ENCODE measurements at places on chromosomes 3 and 15.

GRCh38 chr3:87694678-87695077 is 364.1 kb downstream of the CGGBP1 start:
- H3K27me3 ChIP-seq = no peaks in the 10 kb centered on the region
- no peaks in the 10 kb centered on the region for H3K4me1 ChIP-seq
- H3K27ac ChIP-seq = no peak overlapping the region
- DNase-seq = no peak
- no peaks in the 10 kb centered on the region for H3K36me3 ChIP-seq

- no peaks in the 10 kb centered on the region for H3K27me3 ChIP-seq
- no peak for DNase-seq
- no peak overlapping the region for H3K4me3 ChIP-seq
- H3K4me1 ChIP-seq = no peaks in the 10 kb centered on the region
- no peaks in the 10 kb centered on the region for H3K36me3 ChIP-seq
Observed at GRCh38 chr3:43366481-43366880, 80.1 kb downstream of the SNRK start.

- no peaks in the 10 kb centered on the region for H3K27me3 ChIP-seq
- H3K27ac ChIP-seq = no peak overlapping the region
- no peaks in the 10 kb centered on the region for H3K36me3 ChIP-seq
- DNase-seq = no peak
- peaks cover 2% of the 10 kb centered on the region for H3K4me1 ChIP-seq
Observed at GRCh38 chr3:13539292-13539638, 9.7 kb upstream of the FBLN2 start.

DNA sequence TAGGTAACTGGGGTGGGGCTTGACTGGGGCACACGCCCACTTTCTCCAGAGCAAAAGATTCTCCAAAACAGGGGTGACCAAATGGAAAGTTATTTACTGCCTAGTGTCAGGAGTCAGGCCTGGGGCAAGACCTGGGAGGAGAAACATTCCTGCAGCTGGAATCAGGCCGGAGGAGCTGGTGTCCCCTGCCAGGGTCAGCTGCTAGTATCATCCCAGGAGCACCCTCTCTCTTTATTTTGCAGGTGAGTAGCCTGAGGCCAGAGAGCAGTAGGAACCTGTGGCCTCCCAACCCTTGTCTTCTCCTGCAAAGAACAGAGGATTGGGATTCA is 32.9 kb downstream of the DNAJB8 start:
- H3K4me3 ChIP-seq = no peak overlapping the region
- no peaks in the 10 kb centered on the region for H3K36me3 ChIP-seq
- DNase-seq = no peak
- no peaks in the 10 kb centered on the region for H3K4me1 ChIP-seq
- peaks cover 4% of the 10 kb centered on the region for H3K27me3 ChIP-seq

GRCh38 chr3:189103208-189103607 is 68.6 kb upstream of the TPRG1 start:
- no peaks in the 10 kb centered on the region for H3K36me3 ChIP-seq
- H3K4me3 ChIP-seq = no peak overlapping the region
- no peaks in the 10 kb centered on the region for H3K27me3 ChIP-seq
- no peak overlapping the region for H3K27ac ChIP-seq
- no peak for DNase-seq

DNA sequence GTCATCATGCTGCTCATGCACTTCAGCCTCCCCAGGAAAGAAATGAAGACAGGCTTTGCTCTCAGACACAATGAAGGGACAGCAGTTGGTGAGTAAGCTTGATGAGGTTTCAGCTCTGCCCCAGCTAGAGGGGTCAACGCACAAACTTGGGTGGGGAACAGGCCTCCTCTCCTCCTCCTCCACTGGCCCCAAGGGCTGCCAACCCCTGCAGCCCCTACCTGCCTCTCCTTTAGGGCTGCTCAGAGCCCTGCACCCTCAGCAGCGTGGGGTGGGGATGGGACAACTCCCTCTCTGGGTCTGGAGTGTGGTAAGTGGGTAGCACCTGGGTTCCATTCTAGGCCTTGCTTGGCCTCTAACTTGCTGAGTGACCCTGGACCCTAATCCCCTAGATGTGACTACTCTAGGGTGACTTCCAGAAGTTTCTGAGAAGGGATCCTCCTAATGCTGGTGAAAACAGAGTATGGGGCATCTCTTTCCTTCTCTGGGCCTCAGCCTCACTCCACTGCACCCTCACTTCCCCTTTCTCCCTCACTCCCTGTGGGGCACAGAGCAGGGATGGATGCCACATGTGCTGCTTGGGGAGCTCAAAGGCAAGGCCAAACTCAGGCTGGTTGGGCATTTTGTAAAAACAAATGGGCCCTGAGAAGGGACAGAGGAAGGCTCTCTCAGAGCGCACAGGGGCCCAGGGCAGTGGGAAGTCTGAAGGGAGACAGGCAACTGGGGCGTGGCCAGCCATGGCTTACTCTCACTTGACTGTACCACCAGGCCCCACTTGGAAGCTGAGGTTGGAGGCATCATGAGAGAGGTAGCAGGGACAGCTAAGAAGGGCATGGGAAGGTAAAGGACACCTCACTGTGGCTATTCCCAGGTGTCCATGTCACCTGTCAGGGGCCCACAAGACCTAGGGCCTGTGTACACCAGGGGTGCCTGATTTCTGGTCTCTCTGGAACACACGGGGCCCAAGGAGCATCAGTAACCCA is 64.0 kb downstream of the SYNM start:
- H3K27ac ChIP-seq = no peak overlapping the region
- DNase-seq = no peak

- H3K27me3 ChIP-seq = peaks cover 23% of the 10 kb centered on the region
- no peaks in the 10 kb centered on the region for H3K36me3 ChIP-seq
- DNase-seq = no peak
- peak within 1 kb of the TSS; percentile 48 for H3K4me3 ChIP-seq
- peaks cover 11% of the 10 kb centered on the region for H3K4me1 ChIP-seq
- H3K27ac ChIP-seq = no peak within 1 kb of the TSS
Observed at GRCh38 chr15:68578980-68579935, at the start of gene CORO2B. Gene CORO2B, plus strand, starts transcription at chr15:68578993. Its CDS starts 270 bp downstream, at chr15:68579263.

DNA sequence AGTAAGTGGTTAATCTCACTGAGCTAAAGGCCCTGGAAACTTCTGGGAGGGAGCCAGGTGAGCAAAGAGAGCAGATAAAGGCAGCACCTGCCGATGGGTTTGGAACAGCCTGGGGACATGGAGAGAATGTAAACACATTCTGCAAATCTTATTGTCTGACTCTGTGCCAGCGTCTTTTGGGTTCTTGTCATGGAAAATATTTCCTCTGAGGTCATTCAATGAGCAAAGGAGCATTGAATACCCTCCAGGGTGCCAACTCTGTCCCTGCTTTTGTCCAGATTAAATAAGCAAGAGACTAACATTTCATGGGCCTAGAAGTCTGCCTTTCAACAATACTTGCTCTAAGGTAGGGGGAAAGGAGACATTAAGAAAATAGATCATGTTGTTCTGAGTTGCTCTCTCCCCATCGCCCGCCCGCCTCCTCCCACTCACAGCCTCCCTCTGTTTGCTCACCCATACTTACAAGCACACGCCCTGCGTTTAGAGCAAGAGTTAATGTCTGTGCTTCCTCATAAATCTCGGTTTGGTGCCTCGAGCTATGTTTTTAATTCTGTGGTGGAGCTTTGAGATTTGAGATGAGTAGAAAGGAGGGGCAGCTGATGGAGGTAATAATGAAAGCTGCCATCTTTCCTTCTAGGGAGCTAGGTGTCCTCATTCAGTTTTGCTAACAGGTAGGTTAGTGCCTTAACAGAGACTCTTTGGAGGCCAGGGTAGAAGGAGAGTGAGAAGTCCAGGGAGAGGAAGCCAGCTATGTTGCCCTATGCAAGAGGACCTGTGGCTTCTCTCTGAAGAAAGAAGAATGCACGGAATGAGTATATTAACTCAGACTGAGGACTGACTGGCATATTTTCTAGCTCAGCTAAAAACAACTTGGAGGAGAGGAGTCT is 132.9 kb downstream of the TPRG1 start:
- H3K4me1 ChIP-seq = no peaks in the 10 kb centered on the region
- no peaks in the 10 kb centered on the region for H3K27me3 ChIP-seq
- no peak overlapping the region for H3K27ac ChIP-seq
- H3K4me3 ChIP-seq = no peak overlapping the region
- no peaks in the 10 kb centered on the region for H3K36me3 ChIP-seq

- DNase-seq = no peak
- H3K27me3 ChIP-seq = no peaks in the 10 kb centered on the region
- H3K4me3 ChIP-seq = no peak overlapping the region
- no peak overlapping the region for H3K27ac ChIP-seq
- no peaks in the 10 kb centered on the region for H3K36me3 ChIP-seq
Observed at GRCh38 chr15:58762731-58763130, 8.4 kb upstream of the MINDY2 start.

DNA sequence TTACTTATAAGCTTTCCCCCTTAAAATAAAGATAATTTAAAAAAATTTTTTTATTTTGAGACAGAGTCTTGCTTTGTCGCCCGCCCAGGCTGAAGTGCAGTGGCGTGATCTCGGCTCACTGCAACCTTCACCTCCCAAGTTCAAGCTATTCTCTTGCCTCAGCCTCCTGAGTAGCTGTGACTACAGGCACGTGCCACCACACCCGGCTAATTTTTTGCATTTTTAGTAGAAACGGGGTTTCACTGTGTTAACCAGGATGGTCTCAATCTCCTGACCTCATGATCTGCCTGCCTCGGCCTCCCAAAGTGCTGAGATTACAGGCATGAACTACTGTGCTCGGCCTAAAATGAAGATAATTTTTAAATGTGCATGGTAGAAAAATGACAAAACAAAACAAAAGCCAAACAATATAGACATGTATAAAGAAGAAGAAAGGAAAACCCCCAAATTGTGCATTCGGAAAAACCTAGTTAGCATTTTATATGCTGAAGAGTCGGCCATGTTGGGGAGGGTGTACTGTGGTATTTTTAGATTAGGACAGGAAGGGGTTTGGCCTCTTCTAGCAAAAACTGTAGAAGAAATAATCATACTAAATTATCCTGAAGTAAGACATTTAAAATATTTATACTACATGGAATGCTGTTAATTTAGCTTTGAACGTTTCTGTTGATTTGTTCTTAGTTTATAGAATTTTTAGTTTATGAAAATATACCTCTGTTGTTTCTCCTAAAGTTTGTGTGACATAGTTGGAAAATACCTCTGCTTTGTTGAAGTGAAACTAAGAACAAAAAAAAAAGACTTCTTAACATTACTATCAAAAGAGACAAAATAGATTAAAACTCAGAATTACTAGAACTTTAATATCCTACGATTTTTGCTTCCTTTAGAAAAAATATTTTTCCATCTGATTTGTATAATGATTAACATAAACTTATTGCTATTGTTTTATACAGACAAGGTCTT is 7.4 kb downstream of the APPL1 start:
- DNase-seq = no peak
- peaks cover 6% of the 10 kb centered on the region for H3K4me1 ChIP-seq
- H3K27ac ChIP-seq = no peak overlapping the region
- H3K27me3 ChIP-seq = no peaks in the 10 kb centered on the region
- peaks cover 13% of the 10 kb centered on the region for H3K36me3 ChIP-seq
- no peak overlapping the region for H3K4me3 ChIP-seq

DNA sequence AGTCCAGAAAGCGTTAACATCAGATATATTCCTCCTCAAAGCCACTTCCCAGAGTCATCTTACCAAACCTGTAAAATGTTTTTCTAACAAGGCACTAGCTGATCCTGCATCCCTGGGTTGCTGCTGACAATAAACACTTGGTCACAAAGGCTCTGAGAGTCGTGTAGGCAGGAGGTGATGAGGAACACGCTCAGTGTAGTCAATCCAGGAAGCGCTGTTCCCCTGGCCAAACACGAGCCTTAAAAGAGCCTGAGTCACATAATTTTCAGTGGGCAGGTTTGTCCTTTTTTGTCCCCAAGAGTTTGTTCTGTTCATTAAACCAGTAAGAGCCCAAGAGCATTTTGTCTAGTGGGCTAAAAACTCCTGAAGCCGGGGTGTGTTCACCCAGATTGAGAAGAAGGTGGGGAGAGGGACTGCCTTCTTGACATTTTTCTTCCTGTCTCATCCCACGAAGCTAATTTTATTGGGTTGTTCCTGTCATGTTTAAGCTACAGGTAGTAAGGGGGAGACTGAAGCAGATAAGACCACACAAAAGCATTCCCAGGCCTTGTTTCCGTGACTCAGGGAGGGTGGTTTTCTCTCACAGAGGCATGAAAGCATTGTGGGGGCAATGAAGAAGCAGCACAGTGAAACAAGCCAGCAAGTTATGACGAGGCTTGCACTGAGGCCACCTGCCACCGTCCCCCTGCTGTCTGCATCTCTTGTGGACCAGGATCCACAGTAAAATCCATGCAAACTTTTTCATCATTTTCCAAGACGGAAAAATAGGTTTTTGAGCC is 73.7 kb downstream of the FOXB1 start:
- peaks cover 13% of the 10 kb centered on the region for H3K4me1 ChIP-seq
- no peaks in the 10 kb centered on the region for H3K27me3 ChIP-seq
- no peak overlapping the region for H3K4me3 ChIP-seq

DNA sequence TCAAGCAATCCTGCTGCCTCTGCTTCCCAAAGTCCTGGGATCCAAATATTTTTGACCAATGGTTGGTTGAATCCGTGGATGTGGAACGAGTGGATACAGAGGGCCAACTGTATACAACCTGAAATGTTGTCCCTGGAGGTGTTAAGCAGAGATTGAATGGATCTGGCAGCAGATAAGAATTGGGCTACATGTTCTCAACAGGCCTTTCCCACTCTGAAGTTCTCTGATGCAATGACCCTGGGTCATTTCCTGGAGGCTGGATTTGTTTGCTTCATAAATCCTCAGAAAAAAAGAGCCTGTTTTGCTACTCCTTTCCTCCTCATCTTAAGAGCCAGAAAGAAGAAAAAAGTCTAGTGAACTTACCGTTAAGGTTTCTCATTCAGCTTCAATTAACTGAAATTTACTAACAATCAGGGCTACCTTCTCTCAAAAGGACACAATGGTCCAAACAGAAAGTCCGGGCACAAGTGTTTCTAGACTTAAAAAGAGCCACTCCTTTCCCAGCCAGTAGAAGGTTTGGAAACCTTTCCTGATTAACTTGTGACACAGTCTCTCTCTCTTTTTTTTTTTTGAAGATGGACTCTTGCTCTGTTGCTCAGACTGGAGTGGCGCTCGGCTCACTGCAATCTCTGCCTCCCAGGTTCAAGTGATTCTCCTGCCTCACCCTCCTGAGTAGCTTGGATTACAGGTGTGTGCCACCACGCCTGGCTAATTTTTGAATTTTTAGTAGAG is 6.5 kb downstream of the ARHGEF3 start:
- H3K36me3 ChIP-seq = no peaks in the 10 kb centered on the region
- peak overlapping the region; percentile 39 for H3K27ac ChIP-seq
- H3K27me3 ChIP-seq = no peaks in the 10 kb centered on the region

- no peaks in the 10 kb centered on the region for H3K27me3 ChIP-seq
- DNase-seq = no peak
- no peak overlapping the region for H3K4me3 ChIP-seq
- no peak overlapping the region for H3K27ac ChIP-seq
- H3K4me1 ChIP-seq = peaks cover 21% of the 10 kb centered on the region
Observed at GRCh38 chr15:92984161-92984560, 84.0 kb downstream of the CHD2 start.

GRCh38 chr3:127749787-127750225 is 72.5 kb downstream of the MGLL start:
- no peaks in the 10 kb centered on the region for H3K36me3 ChIP-seq
- H3K27ac ChIP-seq = no peak overlapping the region
- DNase-seq = no peak
